Ovary (tissue), 10 donors: ENCODE measurements at places on chromosomes 7 and 10. TPM values are rescaled to one million over a fixed set of nuclear protein-coding genes. Genes with fewer than 3 reads are reported as not detected.
A peak's percentile ranks its signal among the peaks of the same experiment; 100 is the strongest.

DNA sequence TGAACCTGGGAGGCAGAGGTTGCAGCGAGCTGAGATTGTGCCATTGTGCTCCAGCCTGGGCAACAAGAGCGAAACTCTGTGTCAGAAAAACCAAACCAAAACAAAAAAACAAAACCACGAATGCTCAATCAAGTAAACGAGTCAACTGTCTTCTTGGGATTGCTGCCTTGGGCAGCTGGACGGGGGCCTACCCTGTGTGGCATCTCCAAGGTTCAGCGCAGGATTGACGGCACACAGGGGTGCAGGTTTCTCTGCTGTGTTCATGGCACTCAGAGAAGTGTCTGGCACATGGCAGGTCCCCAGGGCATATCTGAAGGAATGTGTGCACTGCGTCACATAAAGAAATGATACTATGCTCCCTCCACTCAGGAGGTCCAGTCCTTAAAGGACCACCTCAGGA, 25.2 kb upstream of the CRYGN start:
- DNase-seq: no peak
- H3K27me3 ChIP-seq: no peaks in the 10 kb centered on the region
- H3K4me1 ChIP-seq: peaks cover 10% of the 10 kb centered on the region
- no peak overlapping the region for H3K27ac ChIP-seq
- no peak overlapping the region for H3K4me3 ChIP-seq

DNA sequence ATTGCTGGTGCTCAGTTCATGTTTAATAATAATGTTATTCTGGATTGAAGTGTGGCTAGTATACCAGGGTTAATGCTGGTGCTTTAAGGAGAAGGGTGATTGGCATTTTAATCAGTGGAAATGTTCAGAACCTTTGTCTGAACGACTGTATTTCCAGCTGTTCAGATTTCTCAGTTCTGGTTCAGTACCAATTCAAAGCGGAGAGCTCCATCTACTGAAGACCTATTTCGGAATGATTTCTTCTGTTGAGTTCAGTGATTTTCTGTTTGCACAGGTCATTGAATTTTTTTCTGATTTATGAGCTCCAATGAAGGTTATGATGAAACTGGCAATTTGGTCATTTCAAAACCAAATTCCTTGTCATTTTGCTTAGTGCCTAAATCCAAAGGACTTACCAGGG, 160.1 kb downstream of the EXOC4 start:
- DNase-seq: no peak
- peaks cover 1% of the 10 kb centered on the region for H3K4me1 ChIP-seq
- no peaks in the 10 kb centered on the region for H3K27me3 ChIP-seq
- no peak overlapping the region for H3K4me3 ChIP-seq
- no peaks in the 10 kb centered on the region for H3K36me3 ChIP-seq
- H3K27ac ChIP-seq: no peak overlapping the region

- H3K27me3 ChIP-seq: no peaks in the 10 kb centered on the region
- no peaks in the 10 kb centered on the region for H3K4me1 ChIP-seq
- no peaks in the 10 kb centered on the region for H3K36me3 ChIP-seq
- no peak overlapping the region for H3K27ac ChIP-seq
- DNase-seq: no peak
Measured at GRCh38 chr10:1853801-1854200, 116.5 kb upstream of the ADARB2 start.

DNA sequence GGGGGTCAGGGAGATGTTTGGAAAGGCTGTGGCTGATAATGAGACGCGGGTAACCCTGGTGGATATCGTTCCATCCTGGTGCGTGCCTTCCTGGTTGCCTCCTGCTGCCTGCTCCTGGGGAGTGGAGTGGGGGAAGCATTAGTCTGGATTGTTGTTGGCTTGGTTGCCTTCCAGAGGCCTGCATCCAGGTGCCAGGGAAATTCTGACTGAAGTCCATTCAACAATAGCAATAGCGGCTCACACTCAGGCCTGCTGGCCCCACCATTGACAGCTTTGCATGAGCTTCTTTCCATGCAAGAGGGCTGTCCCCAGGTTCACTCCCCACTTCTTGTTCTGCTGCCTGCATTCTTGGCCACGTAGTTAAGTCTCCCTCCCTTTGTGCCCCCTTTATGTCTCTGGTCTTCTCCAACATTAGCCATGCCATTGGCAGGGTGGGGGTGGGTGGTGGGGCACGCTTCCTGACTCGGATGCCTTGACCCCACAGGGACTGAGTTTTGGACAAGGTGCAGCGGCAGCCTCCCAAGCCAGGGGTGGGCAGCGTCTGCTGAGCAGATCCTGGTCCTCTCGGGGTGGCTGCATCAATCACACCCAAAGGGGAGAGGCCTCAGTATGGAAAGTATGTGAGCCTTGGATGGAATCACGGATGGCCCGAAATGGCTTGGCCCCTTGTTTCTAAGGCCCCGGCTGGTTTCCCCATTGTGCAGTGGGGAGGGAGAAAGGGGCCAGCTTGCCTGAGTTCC, 150.2 kb downstream of the GRK5 start:
- H3K4me1 ChIP-seq: peaks cover 2% of the 10 kb centered on the region
- H3K27ac ChIP-seq: no peak overlapping the region
- H3K4me3 ChIP-seq: no peak overlapping the region
- H3K27me3 ChIP-seq: no peaks in the 10 kb centered on the region
- no peak for DNase-seq
- H3K36me3 ChIP-seq: no peaks in the 10 kb centered on the region

GRCh38 chr10:97584798-97585438, 729 bp downstream of the HOGA1 start:
- no peak for DNase-seq
- H3K4me1 ChIP-seq: no peaks in the 10 kb centered on the region
- no peaks in the 10 kb centered on the region for H3K36me3 ChIP-seq
- no peaks in the 10 kb centered on the region for H3K27me3 ChIP-seq
- H3K27ac ChIP-seq: no peak overlapping the region
- H3K4me3 ChIP-seq: no peak overlapping the region

DNA sequence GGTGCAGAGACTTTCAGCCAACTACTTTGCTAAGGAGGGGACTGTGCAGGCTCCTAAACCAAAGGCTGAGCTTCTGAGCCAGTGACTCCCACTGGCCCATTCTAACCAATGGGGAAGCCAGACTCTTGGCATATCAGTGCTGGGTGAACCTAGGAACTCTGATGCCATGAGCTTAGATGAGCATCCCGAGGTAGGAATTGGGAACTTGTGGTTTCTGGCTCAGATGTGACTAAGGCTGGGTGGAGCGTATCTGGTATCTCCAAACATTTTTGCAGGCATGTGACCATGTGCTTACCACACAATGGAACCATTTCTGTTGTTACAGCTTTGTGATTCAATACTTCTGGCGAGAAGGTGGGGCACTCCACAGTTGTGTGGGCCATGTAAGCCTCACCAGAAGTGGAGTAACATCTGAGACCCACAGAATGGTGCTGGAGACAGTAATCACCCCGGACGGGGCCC, 2.5 kb upstream of the AVPI1 start:
- no peaks in the 10 kb centered on the region for H3K36me3 ChIP-seq
- peaks cover 9% of the 10 kb centered on the region for H3K4me1 ChIP-seq
- no peak for DNase-seq
- H3K27ac ChIP-seq: peak overlapping the region; percentile 61
- H3K4me3 ChIP-seq: no peak overlapping the region

GRCh38 chr10:112835217-112835715, 114.8 kb upstream of the TCF7L2 start:
- no peaks in the 10 kb centered on the region for H3K36me3 ChIP-seq
- H3K27me3 ChIP-seq: no peaks in the 10 kb centered on the region
- H3K27ac ChIP-seq: no peak overlapping the region
- no peak for DNase-seq
- no peaks in the 10 kb centered on the region for H3K4me1 ChIP-seq

GRCh38 chr10:50552308-50552707, 71.4 kb downstream of the SGMS1 start:
- H3K27ac ChIP-seq: no peak overlapping the region
- peaks cover 22% of the 10 kb centered on the region for H3K4me1 ChIP-seq
- H3K36me3 ChIP-seq: no peaks in the 10 kb centered on the region
- no peak for DNase-seq

- H3K4me1 ChIP-seq: peaks cover 6% of the 10 kb centered on the region
- DNase-seq: peak; percentile 35
- no peaks in the 10 kb centered on the region for H3K27me3 ChIP-seq
- H3K4me3 ChIP-seq: peak overlapping the region; percentile 53
- no peaks in the 10 kb centered on the region for H3K36me3 ChIP-seq
- H3K27ac ChIP-seq: no peak overlapping the region
Measured at GRCh38 chr7:101363196-101363733, 590 bp downstream of the COL26A1 start.

DNA sequence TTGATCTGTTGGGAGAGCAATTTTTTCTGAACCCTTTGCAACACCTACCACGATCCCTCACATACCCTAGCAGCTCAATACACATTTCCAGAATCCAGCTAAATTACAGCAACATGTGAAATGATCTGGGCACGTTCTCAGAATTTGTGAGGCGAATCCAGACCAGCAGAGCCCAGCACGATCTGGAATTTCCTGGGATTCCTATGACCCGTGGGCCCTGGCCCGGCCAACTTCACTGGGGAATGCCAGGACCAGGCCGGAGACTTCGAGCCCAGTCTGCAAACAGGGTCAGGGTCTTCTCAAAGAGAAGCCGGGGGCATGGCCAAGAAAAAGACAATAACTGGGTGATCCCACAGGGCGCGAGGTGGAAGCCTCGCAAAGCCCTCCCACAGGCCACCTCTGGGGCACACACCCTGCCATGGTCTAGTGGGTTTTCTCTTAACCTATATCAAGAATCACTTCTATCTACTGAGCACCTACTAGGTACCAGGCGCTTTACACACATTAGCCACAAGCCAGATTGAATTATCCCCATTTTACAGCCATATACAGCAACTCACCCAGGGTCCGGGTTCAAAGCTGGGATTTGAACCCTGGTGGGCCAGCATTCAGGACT, 33.8 kb downstream of the FAM53B start:
- DNase-seq: peak; percentile 43
- H3K4me3 ChIP-seq: no peak overlapping the region
- no peaks in the 10 kb centered on the region for H3K36me3 ChIP-seq
- peaks cover 43% of the 10 kb centered on the region for H3K4me1 ChIP-seq

The CTTNBP2 gene
- 7.8 TPM for total RNA-seq

The SYNPO2L gene
- 0.12 TPM for total RNA-seq

The ACSM6 gene
- not detected for total RNA-seq
